A549 treated with DMSO at 1 μM for 4 hours (cell line): ENCODE measurements at places on chromosomes 2 and 18. TPM values are rescaled to one million over a fixed set of nuclear protein-coding genes. Genes with fewer than 3 reads are reported as not detected.

Gene SP140L
- total RNA-seq, result 3.5 to 4.6 TPM (median 4.1 TPM) in 5 replicates

Gene ACTG2
- total RNA-seq, result 0.10 to 0.38 TPM (median 0.17 TPM) in 5 replicates

Gene IL1R1
- 19.9 to 34.5 TPM (median 28.6 TPM) in 5 replicates for total RNA-seq

Gene ZSWIM2
- not detected in 5 replicates for total RNA-seq
